ENCODE measurements at places on chromosomes 3 and 15.

DNA sequence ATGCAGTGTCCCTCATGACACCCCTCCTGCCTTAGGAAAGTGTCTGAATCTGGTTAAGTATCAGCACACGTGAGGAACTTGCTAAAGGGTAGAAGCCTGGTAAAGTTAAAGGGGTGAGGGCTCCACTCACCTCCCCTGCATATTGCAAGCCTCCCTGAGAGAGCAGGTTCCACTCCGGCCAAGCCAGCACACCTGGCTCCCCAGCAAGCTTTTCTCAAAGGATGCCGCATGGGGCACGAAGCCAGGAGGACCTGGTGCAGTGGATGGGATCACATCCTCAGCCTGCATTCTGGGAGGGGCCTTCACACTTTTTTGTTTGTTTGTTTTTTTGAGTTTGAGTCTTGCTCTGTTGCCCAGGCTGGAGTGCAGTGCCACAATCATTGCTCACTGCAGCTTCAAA is 79.9 kb downstream of the PCSK6 start:
- no peak for DNase-seq

DNA sequence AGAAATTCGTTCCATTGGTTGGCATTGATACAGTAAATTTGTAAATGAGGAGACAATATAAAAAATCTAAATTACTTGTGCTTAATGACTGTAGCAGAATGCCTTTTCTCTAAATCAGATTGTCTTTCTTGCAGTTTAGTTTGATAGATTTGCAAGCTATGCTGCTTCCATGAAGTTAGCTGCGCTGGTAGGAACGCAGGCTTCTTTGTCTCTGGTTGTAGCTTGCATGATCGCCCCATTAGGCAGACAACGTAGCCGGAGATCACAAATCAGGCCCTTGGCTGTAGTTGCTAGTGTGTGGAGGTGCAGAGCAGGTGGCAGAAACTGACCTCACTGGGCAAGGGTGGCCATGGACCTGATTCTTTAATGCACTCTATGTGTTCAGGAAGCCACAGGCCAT is 6.1 kb downstream of the ZIC1 start:
- peak; percentile 56 for DNase-seq

GRCh38 chr3:33889394-33890039 is 91.1 kb downstream of the PDCD6IP start:
- DNase-seq = no peak

GRCh38 chr3:10973046-10973595 is 19.4 kb upstream of the SLC6A1 start:
- DNase-seq = no peak

GRCh38 chr15:68808091-68808490 is 12.6 kb downstream of the ANP32A start:
- peak; percentile 16 for DNase-seq

GRCh38 chr15:81313686-81314085 is 10.3 kb downstream of the STARD5 start:
- DNase-seq = no peak

- no peak for DNase-seq
These were observed 81.0 kb upstream of the KCNMB2 start for GRCh38 chr3:178455226-178455625.

GRCh38 chr15:70095408-70096214 is 2.1 kb downstream of the TLE3 start:
- peak; percentile 65 for DNase-seq

DNA sequence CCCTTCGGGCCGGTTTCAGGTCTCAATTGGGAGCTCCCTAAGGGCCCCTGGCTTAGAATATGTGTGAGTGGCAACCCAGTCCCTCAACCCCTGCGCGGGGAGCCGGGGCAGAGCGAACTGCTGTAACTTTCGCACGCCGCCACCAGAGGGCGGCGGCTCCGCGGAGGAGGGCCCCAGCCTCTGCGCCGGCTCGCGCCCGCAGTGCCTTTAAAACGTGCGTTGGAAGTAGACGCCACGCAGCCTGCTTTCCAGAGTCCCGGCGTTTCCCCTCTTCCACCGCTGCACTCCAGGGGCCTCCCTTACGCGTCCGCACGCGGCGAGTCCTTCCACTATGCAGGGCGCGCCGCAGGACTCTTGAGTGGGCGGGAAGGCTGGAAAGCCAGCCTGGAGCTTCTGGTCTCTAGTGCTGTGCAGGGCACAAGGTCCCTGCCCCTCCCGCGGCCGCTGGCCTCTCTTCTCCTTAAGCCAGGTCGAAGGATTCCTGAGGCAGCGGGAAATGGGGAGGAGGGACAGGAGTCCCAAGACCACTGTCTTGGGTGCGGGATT is 23.7 kb upstream of the RNU6-1 start:
- peak; percentile 94 for DNase-seq

GRCh38 chr15:70628549-70628896 is 134.8 kb downstream of the UACA start:
- no peak for DNase-seq

GRCh38 chr3:100335434-100335833 is 877 bp downstream of the NIT2 start:
- DNase-seq = peak; percentile 49

- no peak for DNase-seq
These were observed 1337.1 kb downstream of the ROBO1 start for GRCh38 chr3:78430741-78431140.

All from retina (tissue), 1 donor.